CD4-positive, alpha-beta T cell treated with Interleukin-17A for 1 hour (primary cell): ENCODE measurements at places on chromosomes 3 and 15.

- peak; percentile 67 for DNase-seq
These were observed 23.9 kb downstream of the SEC22C start for GRCh38 chr3:42557854-42558253.

DNA sequence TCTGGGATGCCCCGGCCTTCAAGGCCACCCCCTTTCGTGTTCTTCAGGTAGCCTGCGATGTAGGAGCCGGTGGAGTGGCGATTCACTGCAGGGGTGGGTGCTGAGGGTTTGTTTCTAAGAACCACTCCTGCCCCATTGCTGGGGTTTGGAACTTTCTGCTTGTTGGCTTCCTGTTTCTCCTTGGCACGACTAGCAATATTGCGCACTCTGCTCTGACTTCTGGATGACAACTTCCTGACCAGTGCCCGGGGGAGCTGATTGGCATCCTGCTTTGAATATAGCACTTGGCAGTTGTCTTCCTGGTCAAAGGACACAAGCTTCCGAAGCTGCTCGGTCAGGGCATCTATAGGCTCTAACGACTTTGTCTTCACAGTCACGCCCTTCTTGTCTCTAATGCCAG, 187.6 kb upstream of the STRIT1 start:
- no peak for DNase-seq

GRCh38 chr3:190811775-190812480, 50.6 kb downstream of the GMNC start:
- no peak for DNase-seq

GRCh38 chr3:111301238-111301798, 229.7 kb downstream of the NECTIN3 start:
- no peak for DNase-seq

DNA sequence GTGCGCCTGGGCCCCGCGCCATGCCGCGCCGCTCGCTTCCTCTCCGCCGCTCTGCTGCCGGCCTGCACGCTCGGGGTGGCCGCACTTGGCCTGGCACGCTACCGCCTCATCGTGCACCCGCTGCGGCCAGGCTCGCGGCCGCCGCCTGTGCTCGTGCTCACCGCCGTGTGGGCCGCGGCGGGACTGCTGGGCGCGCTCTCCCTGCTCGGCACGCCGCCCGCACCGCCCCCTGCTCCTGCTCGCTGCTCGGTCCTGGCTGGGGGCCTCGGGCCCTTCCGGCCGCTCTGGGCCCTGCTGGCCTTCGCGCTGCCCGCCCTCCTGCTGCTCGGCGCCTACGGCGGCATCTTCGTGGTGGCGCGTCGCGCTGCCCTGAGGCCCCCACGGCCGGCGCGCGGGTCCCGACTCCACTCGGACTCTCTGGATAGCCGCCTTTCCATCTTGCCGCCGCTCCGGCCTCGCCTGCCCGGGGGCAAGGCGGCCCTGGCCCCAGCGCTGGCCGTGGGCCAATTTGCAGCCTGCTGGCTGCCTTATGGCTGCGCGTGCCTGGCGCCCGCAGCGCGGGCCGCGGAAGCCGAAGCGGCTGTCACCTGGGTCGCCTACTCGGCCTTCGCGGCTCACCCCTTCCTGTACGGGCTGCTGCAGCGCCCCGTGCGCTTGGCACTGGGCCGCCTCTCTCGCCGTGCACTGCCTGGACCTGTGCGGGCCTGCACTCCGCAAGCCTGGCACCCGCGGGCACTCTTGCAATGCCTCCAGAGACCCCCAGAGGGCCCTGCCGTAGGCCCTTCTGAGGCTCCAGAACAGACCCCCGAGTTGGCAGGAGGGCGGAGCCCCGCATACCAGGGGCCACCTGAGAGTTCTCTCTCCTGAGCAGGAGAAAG, 951 bp downstream of the GPR62 start:
- peak; percentile 37 for DNase-seq
